ENCODE measurements at places on chromosomes 7 and 10. TPM values are rescaled to one million over a fixed set of nuclear protein-coding genes. Genes with fewer than 3 reads are reported as not detected.

The ALOX5 gene
- total RNA-seq, result 2.0 TPM

The TBC1D12 gene
- total RNA-seq, result 11.4 TPM

The PDSS1 gene
- total RNA-seq, result 27.5 TPM

The MLXIPL gene
- total RNA-seq, result not detected

The SLC13A1 gene
- not detected for total RNA-seq

The GTF2I gene
- total RNA-seq, result 188 TPM

The LEP gene
- total RNA-seq, result not detected

The LMTK2 gene
- 8.7 TPM for total RNA-seq

The ADRA2A gene
- not detected for total RNA-seq

Data from A172 (cell line).